B cell (primary cell): ENCODE measurements at places on chromosomes 13 and 19. TPM values are rescaled to one million over a fixed set of nuclear protein-coding genes. Genes with fewer than 3 reads are reported as not detected.

DNA sequence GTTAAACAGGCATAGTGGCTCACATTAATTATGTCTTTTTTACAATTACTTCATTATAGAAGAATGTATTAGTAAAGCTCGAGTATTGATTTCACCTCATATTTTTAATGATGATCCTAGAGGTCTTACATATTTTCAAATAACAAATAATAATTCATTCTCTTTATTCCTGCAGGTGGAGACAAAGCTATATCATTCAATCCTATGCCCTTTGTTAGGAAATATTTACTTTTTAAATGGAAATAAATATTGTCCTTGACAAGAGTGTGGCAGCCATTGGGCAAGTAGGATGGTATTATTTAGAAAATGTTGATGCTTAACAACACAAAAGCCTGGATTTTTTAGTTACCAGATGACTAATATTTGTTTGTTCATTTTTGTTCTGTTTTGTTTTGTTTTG, 127.6 kb downstream of the COG6 start:
- DNase-seq = no peak

Gene SBSN
- not detected in 2 replicates for total RNA-seq

- no peak for DNase-seq
Measured at GRCh38 chr13:45055198-45055901, 65.0 kb upstream of the GTF2F2 start.

- peak; percentile 39 for DNase-seq
Measured at GRCh38 chr13:99967869-99968520, 3.6 kb downstream of the ZIC5 start.

Gene PGPEP1
- total RNA-seq = 14.1 and 17.6 TPM in 2 replicates
